Smooth muscle cell of bladder (primary cell): ENCODE measurements at places on chromosomes 1 and 21. TPM values are rescaled to one million over a fixed set of nuclear protein-coding genes. Genes with fewer than 3 reads are reported as not detected.

The UMODL1 gene
- total RNA-seq = 0.09 and 0.14 TPM in 2 replicates

The NES gene
- total RNA-seq = 6.1 and 6.7 TPM in 2 replicates

The ERVH48-1 gene
- total RNA-seq = not detected in 2 replicates

The MYOG gene
- not detected in 2 replicates for total RNA-seq

The KIRREL1 gene
- total RNA-seq = 95.4 and 131 TPM in 2 replicates

The PADI2 gene
- total RNA-seq = not detected in 2 replicates

The TNFRSF4 gene
- total RNA-seq = 0.14 and 0.18 TPM in 2 replicates

The AMY2B gene
- total RNA-seq = 2.5 and 2.7 TPM in 2 replicates

The ARHGEF10L gene
- total RNA-seq = 11.1 and 15.1 TPM in 2 replicates

The LAMC2 gene
- 8.5 and 12.5 TPM in 2 replicates for total RNA-seq

The ACTRT2 gene
- total RNA-seq = not detected in 2 replicates

The ADAMTS1 gene
- total RNA-seq = 366 and 480 TPM in 2 replicates

The LMX1A gene
- total RNA-seq = not detected in 2 replicates

The HUNK gene
- total RNA-seq = under 0.01 and 0.14 TPM in 2 replicates

The TRPM2 gene
- under 0.01 TPM in 2 replicates for total RNA-seq
